ENCODE measurements at places on chromosomes 16 and 17. TPM values are rescaled to one million over a fixed set of nuclear protein-coding genes. Genes with fewer than 3 reads are reported as not detected.
A peak's percentile ranks its signal among the peaks of the same experiment; 100 is the strongest.

DNA sequence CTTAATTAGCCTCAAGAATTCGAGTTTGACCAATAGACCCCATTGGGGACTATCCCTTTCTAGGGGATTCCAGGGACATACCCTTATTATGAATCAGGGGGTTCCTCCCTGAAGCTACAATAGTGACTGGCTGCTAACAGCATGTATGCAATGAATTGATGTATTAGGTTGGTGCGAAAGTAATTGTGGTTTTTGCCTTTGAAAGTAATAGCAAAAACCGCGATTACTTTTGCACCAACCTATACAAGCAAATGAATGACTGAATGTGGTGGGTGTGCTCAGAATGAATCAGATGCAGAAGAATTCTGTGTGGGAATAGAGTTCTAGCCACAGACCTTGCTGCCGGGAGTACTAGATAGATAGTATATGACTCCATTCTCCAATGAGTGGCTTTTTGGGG lies 76.7 kb downstream of the HLF start:
- DNase-seq, result no peak

DNA sequence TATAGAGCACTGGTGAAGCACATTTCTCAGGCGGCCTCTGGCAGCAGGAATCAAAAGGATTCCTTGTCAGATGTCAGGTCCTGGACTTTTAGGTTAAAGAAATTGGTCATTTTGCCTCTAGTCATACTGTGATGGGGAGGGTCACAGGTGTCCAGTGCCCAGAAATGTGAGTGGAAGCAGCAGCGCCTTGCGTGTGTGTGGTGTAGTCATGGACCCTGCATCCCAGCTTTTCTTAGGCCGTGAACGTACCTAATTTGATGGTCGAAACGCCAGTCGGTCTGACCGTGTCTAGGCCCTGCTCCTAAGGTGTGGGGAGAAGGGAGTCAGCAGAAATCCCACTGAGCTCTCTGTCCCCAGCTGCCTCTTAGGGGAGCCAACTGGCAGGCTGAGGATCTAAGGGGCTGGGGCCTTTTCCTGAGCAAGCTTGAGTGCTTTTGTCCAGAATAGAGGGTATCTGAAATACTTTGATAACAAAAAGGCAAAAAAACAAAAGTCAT lies 32.0 kb downstream of the POLR3E start:
- no peak for DNase-seq

GRCh38 chr17:76014925-76015261 lies 12.2 kb downstream of the EVPL start:
- no peak for DNase-seq

KRT25 gene
- total RNA-seq, result not detected

DNA sequence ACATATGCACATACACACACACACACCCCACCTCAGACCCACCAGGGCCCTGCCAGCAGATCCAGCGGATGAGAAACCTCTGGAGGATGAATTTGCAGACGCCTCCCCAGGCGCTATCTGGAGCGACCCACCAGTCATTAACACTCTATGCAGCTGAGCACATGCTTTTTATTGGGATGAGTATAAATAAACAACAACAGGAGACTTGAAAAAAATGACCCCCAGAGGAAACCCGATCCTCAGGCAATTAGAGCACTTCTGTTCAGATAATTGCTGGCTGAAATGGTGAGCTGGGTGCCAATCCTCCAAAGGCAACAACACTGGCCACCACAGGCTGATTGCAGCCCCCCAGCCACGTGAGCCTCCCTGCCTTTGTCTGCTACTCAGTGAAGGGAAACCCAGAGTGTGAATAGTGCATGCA lies 32.9 kb downstream of the DYNLRB2 start:
- DNase-seq, result no peak

DNA sequence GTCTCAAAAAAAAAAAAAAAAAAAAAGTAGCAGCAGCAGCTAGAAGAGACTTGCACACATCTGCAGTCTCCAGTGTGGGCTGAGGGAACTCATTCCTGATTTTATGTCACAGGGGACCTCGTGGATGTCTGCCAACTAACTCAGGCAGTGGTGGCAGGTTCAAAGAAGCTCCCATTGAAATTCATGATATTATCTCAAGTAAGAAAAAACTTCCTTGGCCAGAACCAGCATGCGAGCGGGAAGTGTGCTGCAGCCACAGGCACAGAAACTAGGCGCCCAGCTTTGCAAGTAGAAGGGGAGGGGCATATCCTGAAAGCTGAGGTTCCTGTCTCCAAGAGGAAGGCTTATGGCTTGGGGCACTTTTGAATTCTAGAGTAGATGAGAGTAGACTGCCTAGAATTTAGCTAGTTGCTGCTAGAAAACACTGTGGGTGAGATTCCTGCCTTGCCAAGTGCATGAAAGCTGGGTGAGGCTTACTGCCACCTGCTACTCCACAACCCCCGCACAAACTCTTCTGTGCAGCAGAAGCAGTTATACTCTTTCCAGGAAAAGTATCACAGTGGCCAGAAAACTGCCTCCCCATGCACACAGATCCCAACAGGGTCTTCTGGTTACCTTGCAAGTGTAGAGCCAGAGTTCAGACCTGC lies 603.8 kb upstream of the CA10 start:
- no peak for DNase-seq

GRCh38 chr16:57485916-57486857 lies at the start of gene DOK4:
TSS of gene DOK4 (minus strand) at chr16:57486493. CDS start at chr16:57479507, 6,986 bp downstream.
- peak; percentile 78 for DNase-seq

DNA sequence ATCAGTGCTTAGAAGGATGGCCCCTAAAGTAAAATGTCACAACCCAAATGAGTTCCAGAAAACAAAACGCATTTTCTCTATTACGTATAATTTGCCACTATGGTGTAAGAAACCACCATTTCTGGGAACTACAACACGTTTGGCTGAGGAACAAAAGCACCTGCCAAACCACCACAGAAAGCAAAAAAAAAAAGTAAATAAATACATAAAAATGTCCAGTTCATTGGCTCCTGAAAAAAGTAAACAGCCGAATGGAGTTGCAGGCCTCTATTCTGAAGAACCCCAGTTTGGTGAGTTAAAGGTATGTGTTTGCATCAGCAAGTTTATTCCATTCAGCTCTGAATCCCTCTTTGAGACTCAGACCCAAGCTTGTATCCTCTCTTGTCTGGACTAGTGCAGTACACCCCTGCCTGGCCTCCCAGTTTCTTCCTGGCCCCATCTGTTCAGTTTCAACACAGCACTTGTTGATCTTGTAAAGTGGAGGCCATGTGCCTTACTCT lies 36.9 kb downstream of the ERN1 start:
- DNase-seq, result no peak

NOG gene
- 169 TPM for total RNA-seq
